Adrenal gland (tissue), 19 donors: ENCODE measurements at places on chromosomes 6 and 20. TPM values are rescaled to one million over a fixed set of nuclear protein-coding genes. Genes with fewer than 3 reads are reported as not detected.

- no peak overlapping the region for H3K4me3 ChIP-seq
- no peaks in the 10 kb centered on the region for H3K4me1 ChIP-seq
- DNase-seq: no peak
- H3K27ac ChIP-seq: no peak overlapping the region
Measured at GRCh38 chr6:130715058-130715457, 112.1 kb upstream of the SMLR1 start.

The SMLR1 gene
- total RNA-seq: 2.7 TPM

The C6orf58 gene
- total RNA-seq: not detected

- no peak overlapping the region for H3K27ac ChIP-seq
- DNase-seq: no peak
- H3K36me3 ChIP-seq: no peaks in the 10 kb centered on the region
- no peak overlapping the region for H3K4me3 ChIP-seq
- H3K27me3 ChIP-seq: no peaks in the 10 kb centered on the region
Measured at GRCh38 chr6:170142559-170142958, 148.3 kb downstream of the DLL1 start.

DNA sequence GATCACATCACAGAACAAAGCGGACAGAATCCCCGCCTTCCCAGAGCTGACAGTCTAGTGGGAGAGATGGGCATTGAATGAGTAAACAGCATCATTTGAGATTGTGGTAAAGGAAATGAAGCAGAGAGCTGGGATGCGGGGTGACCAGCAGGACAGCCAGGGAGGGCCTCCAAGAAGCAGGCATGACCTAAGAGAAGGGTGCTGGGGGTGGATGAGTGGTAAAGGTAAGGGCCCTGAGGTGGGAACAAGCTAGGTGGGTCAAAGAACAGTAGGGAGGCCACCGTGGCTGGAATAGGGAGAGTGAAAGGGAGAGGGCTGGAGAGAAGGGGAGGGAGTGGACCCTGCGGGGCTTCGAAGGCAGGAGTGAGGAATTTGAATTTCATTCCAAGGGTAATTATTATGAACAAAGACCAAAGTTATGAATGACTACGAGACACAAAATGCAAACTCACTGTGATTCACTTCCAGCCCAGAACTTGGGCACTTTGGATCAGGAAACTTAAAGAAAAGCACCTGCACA, 61.4 kb downstream of the CEBPB start:
- H3K4me1 ChIP-seq: no peaks in the 10 kb centered on the region
- no peak for DNase-seq
- no peak overlapping the region for H3K27ac ChIP-seq
- H3K4me3 ChIP-seq: no peak overlapping the region
- no peaks in the 10 kb centered on the region for H3K27me3 ChIP-seq

The GPR6 gene
- total RNA-seq: not detected

The DEFB124 gene
- total RNA-seq: not detected
